Amniotic epithelial cell (primary cell): ENCODE measurements at places on chromosomes 16 and 17.
A peak's percentile ranks its signal among the peaks of the same experiment; 100 is the strongest.

DNA sequence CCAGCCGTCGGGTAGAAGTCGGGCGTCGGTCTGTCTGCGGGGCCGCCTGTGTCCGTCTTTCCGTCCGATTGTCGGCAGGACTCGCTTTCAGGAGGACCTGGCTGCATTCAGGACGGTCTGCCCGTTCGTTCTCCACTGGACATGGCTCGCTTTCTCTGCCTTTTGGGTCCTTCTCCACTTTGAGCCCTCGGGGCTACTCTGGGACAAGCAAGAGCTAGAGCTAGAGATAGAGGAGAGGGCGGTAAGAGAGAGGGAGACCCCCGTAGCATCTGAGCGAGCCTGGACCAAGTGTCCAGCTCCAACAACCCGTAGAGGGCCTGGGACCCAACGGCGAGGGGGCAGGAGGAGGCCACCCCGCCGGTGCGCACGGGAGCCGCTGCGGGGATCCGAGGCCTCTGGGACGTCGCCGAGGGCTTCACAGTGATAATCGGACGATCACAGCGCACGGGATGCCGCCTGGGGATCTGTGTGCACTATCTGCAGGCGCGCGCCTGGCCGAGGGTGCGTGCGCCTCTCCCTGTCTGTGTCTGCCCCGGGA is 4.5 kb downstream of the TBX4 start:
- DNase-seq, result no peak

DNA sequence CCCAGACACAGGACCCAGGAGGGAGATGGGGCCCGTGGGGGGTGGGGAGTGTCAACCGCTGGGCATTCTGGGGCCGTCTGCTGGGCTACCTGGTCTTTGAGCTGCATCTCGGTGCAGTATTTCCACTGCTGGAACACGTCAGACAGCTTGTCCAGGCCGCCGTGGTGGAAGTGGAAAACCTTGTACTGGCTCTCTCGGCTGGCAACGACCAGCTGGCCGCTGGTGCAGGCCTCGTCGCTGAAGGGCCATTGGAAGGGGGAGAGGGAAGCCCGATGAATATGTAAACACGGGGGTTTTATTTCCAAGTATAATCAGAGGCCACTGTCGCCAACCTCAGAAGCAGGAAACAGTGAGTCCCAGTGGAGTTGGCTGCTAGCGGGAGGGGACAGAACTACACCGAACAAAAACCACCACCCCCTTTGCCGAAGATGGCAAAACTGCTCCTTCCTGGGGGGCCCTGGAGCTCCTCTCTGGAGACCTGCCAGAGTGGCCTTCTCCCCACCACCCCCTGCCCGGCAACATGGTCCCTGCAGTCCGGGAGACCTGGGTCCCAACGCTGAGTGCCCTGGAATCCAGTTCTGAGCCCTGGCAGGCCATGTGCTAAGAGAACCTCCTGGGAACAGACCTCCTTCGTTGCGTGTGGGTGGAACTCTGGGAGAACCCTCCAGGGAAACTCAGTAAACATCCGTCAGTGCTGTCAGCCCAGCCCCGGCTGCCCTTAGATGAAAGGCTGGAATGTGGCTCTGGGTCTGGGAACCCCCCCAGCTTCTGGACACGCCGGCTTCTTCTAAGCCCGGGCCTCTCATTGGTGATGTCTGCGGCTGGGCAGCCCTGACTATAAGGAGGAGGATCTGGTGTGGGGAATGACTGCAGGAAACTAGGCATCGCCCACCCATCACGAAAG is 84.1 kb downstream of the TBC1D16 start:
- peak; percentile 96 for DNase-seq

DNA sequence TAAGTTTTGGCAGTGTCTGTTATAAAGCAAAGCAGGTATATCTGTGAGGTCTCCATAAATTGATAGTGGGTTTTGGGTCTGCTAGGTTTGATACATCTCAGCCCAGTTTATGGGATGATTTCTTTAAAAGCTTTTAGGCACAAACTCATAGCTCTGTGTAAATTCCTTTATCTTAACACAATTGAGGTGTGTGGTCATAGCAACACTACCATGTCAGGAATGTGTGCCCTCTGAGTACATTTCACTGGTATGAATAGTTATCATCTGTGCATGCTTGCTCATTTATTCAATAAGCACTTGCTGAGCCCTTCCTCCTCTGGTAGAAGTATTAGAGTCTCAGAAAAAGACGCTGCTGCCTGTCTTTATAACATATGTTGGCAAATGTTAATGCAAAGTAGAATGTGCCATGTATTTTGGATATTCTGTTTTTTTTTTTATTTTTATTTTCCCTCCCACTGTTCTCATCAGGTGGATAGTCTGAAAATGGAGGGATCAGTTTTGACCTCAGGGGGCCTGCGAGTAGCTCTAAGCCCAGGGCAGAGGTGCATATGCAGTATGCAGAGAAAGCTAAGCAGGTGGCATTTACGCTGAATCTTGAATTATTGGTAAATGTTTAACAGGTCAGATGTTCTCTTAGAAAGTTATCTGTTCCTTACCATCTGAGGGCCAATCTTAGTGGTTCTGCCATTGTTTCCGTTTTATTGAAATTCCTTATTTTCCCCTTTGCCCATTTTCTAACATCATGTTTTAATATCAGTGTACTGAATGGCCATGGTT is 90.7 kb downstream of the WNT3 start:
- DNase-seq, result peak; percentile 86

DNA sequence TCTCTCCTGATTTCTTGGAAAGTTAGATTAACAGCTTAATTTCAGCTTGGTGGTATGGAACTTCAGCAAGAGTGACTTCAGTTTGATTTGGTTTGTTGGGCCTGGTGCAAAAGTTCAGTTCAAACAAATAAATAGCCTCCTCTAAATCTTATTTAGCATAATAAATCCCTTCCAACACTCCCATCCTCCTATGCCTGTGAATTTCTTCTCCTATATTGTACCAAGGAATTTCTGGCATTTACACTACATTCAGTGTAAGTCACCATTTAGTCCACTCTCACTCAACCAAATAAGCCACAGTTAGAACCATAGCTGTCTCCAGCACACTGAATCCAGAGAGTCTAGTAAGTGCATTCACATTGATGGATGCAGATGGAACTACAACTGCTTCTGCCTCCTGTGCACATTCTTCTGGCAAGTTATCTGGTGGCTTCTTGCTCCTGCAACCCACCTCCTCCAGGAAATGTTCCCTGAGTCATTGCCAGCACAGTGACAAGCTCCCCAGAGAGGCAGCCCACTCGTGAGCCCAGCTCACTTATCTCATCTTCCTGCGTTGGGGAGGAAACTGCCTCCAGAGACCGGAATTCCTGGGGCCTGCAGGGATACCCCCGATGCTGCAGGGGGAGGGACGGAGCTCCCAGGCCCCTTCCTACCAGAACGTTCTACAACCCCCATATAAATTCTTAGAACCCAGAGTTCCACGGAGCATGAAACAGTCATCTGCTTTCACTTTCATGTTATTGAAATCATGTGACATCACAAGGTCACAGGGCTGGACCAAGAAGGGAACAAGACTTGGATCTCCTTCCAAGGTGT is 318.3 kb downstream of the PHKB start:
- peak; percentile 64 for DNase-seq

- DNase-seq, result peak; percentile 99
These were observed 4.5 kb downstream of the ABCC3 start for GRCh38 chr17:50638966-50639713.

GRCh38 chr17:42922294-42922693 is 21.7 kb downstream of the G6PC1 start:
- no peak for DNase-seq

- no peak for DNase-seq
These were observed 185.3 kb downstream of the CBLN1 start for GRCh38 chr16:49096176-49096945.

GRCh38 chr17:5686074-5686635 is 101.8 kb upstream of the NLRP1 start:
- no peak for DNase-seq

- DNase-seq, result no peak
These were observed 477 bp upstream of the OSGIN1 start for GRCh38 chr16:83952587-83952939.

DNA sequence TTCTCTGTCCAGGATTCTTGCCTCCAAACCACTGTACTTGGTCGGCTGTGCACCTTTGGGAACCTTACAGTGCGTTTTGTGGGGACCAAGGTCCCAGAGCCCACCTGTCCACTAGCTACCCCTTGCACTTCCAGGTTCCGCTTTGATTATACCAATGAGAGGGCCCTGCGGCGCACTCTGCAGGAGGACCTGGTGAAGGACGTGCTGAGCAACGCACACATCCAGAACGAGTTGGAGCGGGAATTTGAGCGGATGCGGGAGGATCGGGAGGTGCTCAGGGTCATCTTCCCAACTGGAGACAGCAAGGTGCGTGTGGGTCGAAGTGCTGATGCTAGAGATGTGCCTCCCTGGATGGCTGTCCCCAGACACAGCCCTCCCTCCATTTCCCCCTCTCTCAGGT is 18.8 kb downstream of the POLR2A start:
- DNase-seq, result no peak

- no peak for DNase-seq
These were observed 68.1 kb upstream of the CES5A start for GRCh38 chr16:55943267-55943666.

- peak; percentile 38 for DNase-seq
These were observed 565 bp upstream of the XAF1 start for GRCh38 chr17:6755281-6755680.

GRCh38 chr17:40301315-40301714 is 7.7 kb upstream of the RARA start:
- DNase-seq, result no peak

GRCh38 chr16:3202903-3203539 is 15.0 kb downstream of the OR1F1 start:
- DNase-seq, result no peak

DNA sequence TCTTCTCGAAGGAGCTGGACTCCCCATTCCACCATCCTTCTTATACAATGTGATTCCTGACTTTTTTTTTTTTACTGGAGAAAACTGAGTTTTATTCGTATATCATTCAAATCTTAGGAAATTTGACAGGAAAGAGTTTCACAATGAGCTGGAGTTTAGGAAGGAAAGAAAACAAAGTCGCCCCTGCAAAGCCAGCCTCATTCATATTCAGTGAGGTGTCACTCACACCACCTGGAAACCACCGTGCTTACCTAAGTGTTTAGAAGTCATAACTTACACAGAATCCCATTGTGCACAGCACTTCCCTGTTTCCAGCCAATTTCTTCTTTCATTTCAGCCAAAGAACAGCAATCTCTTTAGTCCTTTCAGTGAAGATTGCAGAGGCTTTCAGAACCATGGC is 90.3 kb upstream of the CHMP6 start:
- peak; percentile 33 for DNase-seq

DNA sequence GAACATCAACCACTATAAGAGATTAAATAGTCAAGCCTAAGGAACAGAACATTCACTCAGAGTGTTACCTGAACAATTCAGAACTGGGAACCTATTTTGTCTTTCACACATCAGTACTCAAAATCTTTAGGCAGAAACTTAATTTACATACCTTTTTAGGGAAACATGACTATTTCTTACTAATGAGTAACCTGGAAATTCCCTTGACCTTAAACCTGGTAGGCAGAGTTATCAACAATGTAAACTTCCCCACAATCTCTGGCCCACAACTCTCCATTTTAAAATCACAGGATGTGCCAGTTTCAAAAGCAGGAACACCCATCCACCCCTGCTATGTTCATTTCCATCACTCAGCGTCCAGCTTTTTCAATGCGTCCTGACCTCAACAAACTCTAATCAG is 132.9 kb upstream of the ANKFN1 start:
- DNase-seq, result no peak

- DNase-seq, result no peak
These were observed 22.5 kb downstream of the GSE1 start for GRCh38 chr16:85635545-85636140.

- no peak for DNase-seq
These were observed 22.4 kb upstream of the DYNLRB2 start for GRCh38 chr16:80518436-80518835.

GRCh38 chr17:65515959-65516948 is 45.2 kb downstream of the AXIN2 start:
- peak; percentile 73 for DNase-seq

DNA sequence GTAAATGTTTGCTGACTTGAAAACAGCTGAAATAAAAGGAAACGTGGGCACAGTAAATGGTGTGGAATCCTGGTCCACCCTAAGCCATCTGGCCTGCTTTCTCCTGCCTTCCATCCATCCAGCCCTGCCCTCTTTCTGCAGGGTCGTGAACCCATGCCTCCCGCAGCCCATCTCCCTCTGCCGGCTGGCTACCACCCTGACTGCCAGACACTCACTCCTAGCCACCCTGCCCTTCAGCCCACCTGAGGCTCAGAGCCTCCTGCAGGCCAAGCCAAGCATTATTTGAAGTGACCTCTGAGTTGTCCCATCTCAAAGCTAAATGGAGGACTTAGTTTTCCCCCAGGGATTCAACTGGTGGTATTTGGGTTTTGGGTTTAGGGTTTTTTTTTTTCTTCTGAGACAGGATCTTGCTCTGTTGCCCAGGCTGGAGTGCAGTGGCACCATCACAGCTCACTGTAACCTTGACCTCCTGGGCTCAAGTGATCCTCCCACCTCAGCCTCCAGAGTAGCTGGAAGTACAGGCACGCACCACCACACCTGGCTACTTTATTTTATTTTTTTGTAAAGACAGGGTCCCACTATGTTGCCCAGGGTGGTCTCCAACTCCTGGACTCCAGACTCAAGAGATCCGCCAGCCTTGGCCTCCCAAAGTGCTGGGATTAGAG is 8.4 kb downstream of the ZDHHC1 start:
- DNase-seq, result no peak

DNA sequence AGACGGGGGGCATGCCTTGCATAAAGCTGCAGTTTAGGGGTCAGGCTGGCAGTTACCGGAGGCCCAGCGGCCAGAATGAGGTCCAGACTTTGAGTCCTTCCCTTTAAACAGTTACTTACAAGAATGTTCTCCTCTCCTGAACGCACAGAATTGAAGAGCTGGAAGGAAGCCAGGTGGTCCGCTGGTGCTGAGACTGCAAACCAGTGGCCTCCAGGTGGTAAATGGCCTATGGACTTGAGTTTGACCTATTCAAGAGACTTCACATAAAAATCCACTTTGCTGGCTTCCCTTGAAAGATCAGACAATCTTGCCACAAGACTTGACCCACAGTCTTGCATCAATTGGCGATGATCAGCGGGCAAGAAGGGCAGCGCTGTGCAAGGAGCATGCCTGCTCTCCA is 14.7 kb upstream of the SEZ6 start:
- no peak for DNase-seq

- DNase-seq, result peak; percentile 23
These were observed 119.8 kb downstream of the PRKCA start for GRCh38 chr17:66422186-66422585.

- DNase-seq, result no peak
These were observed 7.7 kb downstream of the CES1 start for GRCh38 chr16:55825115-55825728.
